ENCODE measurements at places on chromosomes 1 and 21. TPM values are rescaled to one million over a fixed set of nuclear protein-coding genes. Genes with fewer than 3 reads are reported as not detected.

- peak overlapping the region; percentile 100 for H3K27ac ChIP-seq
- no peaks in the 10 kb centered on the region for H3K36me3 ChIP-seq
- peak overlapping the region; percentile 94 for H3K4me3 ChIP-seq
- H3K4me1 ChIP-seq = peaks cover 27% of the 10 kb centered on the region
These were observed 700 bp upstream of the KMO start for GRCh38 chr1:241531195-241532161.

- H3K4me1 ChIP-seq = peaks cover 8% of the 10 kb centered on the region
- no peak overlapping the region for H3K4me3 ChIP-seq
- no peak for DNase-seq
- H3K27me3 ChIP-seq = no peaks in the 10 kb centered on the region
- H3K27ac ChIP-seq = no peak overlapping the region
These were observed 74.4 kb upstream of the TIAM1 start for GRCh38 chr21:31418377-31419001.

- H3K4me3 ChIP-seq = no peak overlapping the region
- H3K27me3 ChIP-seq = peaks cover 30% of the 10 kb centered on the region
- H3K4me1 ChIP-seq = no peaks in the 10 kb centered on the region
- DNase-seq = no peak
These were observed 45.3 kb upstream of the GPR157 start for GRCh38 chr1:9174243-9174642.

The CRP gene
- total RNA-seq = not detected

The ICOSLG gene
- total RNA-seq = 3.2 TPM
